Fibroblast of skin of back (primary cell): ENCODE measurements at places on chromosomes 3 and 15.
A peak's percentile ranks its signal among the peaks of the same experiment; 100 is the strongest.

DNA sequence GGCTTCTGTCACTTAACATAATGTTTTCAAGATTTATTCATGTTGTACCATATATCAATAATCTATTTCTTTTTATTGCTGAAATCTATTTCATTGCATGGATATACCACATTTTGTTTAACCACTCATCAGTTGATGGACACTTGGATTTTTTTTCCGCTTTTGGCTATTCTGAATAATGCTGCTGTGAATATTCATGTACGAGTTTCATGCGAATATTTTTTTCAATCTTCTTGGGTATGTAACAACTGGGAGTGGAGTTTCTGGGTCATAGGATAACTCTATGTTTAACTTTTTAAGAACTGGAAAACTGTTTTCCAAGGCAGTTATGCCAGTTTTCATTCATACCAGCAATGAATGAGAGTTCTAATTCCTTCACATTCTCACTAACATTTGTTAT is 21.7 kb upstream of the GPR160 start:
- DNase-seq = no peak

GRCh38 chr15:28994831-28995596 is 109.2 kb downstream of the APBA2 start:
- no peak for DNase-seq

DNA sequence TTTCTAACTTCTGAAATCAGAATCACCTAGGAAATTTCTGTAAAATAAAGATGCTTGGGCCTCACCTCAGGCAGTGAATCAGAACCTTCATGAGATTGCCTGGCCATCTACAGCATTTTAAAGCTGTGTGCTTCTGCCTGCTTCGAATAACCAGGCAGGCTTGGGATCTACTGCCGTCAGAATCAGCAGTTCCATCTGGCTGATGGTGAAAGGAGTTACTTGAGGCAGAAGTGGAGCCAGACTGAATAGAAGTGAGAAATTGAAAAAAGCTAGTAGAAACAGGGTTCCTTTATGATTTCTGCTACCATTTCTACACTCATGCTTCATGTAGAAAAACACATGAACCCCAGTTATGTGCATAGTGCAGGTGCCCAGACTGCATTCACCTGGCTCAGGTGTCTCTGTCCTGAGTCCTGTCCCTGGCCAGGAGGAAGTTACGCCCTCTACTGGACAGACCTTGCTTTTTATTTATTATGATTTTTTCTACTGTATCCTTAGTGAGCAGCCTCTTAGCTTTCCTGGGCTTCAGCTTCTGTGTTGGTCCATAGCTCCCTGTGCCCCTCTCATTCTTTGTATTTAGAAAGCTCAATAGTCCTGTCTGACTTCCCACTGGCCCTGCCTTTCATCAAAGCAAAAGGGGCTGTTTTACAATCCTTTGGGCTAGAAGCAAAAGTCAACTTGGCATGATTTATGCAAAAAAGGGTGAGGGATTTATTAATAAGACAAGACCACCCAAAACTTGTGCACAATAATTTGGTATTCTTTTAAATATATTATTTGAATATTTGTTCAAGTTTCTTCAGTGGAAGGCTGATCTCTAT is 200.8 kb upstream of the GOLGA6L4 start:
- DNase-seq = no peak

DNA sequence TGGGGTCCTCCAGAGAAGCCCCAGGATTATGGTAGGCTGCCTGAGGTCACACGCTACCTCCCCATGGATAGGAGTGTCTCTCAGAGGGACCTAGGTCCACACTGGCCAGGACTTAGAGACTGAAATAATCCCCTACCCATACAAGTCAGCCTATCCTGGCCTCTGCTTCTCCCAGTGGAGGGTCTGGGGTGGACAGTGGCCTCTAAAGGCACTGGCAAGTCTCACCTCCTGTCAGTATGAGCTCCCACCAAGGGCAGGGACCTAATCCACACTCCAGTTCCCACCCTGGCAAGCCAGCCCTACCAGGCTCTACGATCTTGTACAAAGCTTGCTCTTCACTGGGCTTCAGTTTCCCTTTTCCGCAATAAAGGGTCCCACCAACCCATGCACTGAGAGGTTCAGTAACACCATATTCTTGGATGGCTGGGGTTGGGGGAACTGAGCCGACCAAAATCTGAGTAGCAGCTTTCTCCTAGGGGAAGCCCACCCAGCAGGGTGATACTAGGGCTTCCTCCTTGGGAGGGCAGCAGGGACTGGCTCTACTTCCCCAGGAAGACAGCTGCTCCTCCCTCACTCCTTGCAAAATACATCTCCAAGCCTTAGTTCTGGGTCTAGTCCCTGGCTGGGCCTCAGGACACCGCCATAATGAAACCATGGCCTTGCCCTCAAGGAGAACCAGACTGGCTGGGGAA is 2.4 kb downstream of the CISH start:
- DNase-seq = no peak

GRCh38 chr15:62445244-62445643 is 280.2 kb upstream of the C2CD4B start:
- DNase-seq = peak; percentile 53

DNA sequence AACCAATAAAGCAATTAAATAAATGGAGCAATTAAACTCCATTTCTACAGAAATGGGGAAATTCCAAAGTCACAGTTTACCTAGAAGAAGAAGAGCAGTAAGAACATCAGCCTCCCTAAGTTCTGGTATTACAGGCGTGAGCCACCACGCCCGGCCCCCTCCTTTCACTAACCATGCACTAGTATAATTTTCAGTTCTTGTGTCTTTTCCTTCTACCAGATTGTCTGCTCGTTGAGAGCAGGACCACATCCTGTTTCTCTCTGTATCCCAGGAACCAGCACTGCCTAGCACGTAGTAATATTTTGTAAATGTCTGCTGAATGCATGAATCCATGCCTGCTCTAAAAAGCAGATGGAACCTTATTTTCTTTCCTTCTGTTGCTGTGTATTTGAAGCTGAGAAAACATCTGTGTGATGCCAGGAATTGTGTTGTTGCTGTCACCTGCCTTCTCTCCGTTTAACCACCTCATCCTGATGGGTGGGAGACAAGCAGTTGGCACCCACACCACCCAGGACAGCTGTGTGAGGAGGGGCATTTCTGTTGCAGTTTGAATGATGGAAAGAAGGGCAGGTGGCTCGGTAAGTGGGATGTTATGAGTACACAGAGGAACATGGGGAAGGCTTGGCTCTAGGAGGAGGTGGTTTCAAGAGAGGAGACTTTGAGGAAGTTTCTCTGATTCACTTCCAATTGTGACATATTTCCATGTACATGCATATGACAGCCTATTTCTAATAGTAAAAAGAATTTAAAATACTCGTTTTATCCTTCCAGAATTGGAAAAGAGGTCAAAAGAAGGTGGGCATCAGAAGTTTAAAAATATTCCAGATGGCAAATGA is 30.1 kb downstream of the PXYLP1 start:
- no peak for DNase-seq

DNA sequence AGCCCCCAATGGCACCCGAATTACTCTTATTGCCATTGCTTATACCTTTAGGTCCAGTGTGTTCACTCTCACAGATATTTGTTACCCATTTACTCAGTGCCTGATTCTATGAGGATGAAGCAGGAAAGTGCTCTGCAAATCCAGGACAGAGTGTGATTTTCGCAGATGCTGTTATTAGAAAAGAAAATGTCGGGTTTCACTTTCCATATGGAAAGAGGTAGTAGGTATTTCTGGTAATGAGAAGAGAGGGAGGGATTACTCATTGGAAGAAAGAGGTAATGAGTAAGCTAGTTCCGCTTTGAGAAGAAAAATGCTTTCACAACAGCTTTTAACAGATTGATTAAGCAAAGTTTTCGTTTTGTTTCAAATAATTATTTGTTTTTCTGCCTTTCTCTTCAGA is 336.3 kb upstream of the CFAP20DC start:
- no peak for DNase-seq
